Lower leg skin (tissue), 4 donors: ENCODE measurements at places on chromosomes 7 and 10. TPM values are rescaled to one million over a fixed set of nuclear protein-coding genes. Genes with fewer than 3 reads are reported as not detected.

Gene LAMB1
- total RNA-seq, result 84.8 TPM

Gene TRIM4
- total RNA-seq, result 58.2 TPM

Gene OR2A7
- 11.2 TPM for total RNA-seq

DNA sequence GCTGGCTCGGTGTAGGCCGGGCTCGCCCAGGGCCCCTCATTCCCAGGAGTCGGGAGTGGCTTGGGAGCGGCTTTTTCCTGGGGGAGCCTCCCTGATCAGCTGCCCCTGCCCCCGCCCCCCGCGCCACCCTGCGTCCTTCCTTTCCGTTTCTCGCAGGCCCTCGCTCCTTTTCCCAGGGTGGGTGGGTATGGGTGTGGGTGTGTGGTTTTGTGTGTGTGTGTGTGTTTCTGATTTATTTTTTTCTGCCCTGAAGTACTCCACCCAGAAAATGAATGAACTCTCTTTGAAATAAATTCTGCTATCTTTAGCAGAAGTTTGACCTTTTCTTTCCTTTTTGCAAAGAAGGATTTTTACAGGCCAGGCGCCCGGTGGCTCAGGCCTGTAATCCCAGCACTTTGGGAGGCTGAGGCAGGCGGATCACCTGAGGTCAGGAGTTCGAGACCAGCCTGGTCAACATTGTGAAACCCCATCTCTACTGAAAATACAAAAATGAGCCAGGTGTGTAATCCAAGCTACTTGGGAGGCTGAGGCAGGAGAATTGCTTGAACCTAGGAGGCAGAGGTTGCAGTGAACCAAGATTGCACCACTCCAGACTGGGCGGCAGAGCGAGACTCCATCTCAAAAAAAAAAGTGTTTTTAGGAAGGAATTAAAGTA lies 30.0 kb upstream of the AP5Z1 start:
- DNase-seq, result no peak

Gene FAM241B
- 1.1 TPM for total RNA-seq
